ENCODE measurements at places on chromosomes 16 and 17.

DNA sequence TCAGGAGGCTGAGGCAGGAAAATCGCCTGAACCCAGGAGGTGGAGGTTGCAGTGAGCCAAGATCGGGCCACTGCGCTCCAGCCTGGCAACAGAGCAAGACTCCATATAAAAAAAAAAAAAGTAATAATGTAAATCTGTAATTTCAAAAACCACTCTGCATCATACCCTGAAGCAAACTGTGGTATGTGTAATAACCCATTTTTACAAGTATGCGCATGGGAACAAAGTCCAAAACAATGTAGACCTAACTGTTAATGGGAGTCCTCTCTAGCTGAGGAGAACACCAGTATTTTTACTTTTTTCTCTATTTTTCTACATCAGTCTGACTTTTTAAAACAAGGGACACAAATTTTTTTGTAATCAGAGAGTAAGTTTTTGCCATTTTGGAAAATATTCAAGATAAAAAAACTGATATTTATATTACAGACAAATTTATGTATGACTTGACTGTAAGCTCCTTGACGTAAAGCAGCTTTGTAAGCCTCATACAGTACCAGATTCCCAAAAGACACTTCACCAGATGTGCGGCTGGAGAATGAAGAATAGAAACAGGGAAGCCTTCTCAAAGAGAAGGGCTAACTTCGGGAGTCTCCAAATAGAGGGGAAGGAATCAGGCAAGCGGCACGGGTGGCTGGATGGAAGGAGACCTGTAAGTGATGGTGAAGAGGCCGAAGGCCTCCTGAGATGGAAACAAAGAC, 25.7 kb downstream of the CMTM4 start:
- no peak for DNase-seq

DNA sequence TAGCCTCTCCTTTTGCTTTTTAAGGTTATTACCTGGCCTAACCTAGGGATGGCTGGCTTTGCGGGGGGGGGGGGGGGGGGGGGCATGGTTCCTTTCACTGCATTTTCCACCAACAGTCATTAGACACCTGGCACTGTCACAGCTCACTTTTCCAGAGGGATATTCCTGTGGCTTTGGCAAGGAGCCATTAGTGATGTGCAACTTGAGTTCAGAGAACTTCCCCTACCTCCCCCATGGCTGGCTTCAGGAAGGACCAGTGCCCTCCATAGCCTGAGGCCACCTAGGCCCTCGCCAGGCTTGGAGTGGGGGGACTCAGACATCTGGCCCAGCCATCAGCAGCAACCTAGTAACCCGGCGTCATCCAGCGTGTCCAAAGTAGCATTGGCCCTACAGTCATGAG, 234.6 kb downstream of the CPPED1 start:
- no peak for DNase-seq

DNA sequence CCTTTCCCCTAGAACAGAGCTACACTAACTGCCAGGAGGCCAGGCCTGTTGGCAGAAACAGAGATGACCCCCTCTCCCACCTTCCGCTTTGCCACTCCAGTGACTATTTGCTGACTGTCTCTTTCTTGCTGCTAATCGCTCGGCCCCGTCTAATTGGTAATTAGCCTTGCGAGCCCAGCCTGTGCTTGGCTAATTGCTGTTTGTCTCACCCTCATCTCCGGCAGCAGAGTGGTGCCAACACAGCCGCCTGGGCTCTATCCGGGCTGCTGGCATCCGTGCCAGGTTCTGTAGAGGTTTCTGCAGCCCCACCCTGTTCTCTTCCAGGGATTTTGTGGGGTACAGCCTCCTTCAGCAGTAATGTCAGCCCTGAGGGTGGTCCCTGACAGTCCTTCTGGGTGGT, 27.4 kb upstream of the PHB1 start:
- no peak for DNase-seq

- no peak for DNase-seq
Measured at GRCh38 chr16:82108100-82108499, 61.9 kb downstream of the MPHOSPH6 start.

- no peak for DNase-seq
Measured at GRCh38 chr16:88580371-88580770, 10.2 kb downstream of the ZC3H18 start.

- DNase-seq = no peak
Measured at GRCh38 chr16:86631444-86631843, 53.1 kb downstream of the FOXL1 start.
